ENCODE measurements at places on chromosomes 11 and 22. TPM values are rescaled to one million over a fixed set of nuclear protein-coding genes. Genes with fewer than 3 reads are reported as not detected.

The OR5AS1 gene
- not detected for total RNA-seq

The TXNRD2 gene
- total RNA-seq, result 15.5 TPM

The GAB4 gene
- not detected for total RNA-seq

The TRIM48 gene
- not detected for total RNA-seq

The RFPL1 gene
- total RNA-seq, result under 0.01 TPM

The DBX1 gene
- not detected for total RNA-seq

The C11orf52 gene
- total RNA-seq, result not detected

The C22orf23 gene
- total RNA-seq, result 1.2 TPM

The TMEM184B gene
- total RNA-seq, result 6.9 TPM

The C11orf97 gene
- not detected for total RNA-seq

The OR52I1 gene
- not detected for total RNA-seq

The ADORA2A gene
- 6.5 TPM for total RNA-seq

The RAPSN gene
- total RNA-seq, result not detected

Data from frontal cortex (tissue), 4 donors.